ENCODE measurements at places on chromosomes 16 and 17. TPM values are rescaled to one million over a fixed set of nuclear protein-coding genes. Genes with fewer than 3 reads are reported as not detected.

The PRR11 gene
- 1.0 TPM for total RNA-seq

The EVPL gene
- total RNA-seq: not detected

The GSG1L gene
- total RNA-seq: not detected

The NPIPA5 gene
- total RNA-seq: 3.1 TPM

The ARL17A gene
- 1.5 TPM for total RNA-seq

The KAT2A gene
- total RNA-seq: 7.8 TPM

The PPM1E gene
- 0.50 TPM for total RNA-seq

The KRTAP2-2 gene
- not detected for total RNA-seq

The CCL2 gene
- total RNA-seq: 42.9 TPM

The KRTAP3-1 gene
- total RNA-seq: not detected

The OSGIN1 gene
- 6.6 TPM for total RNA-seq

The GNAO1 gene
- 0.26 TPM for total RNA-seq

The PRDM7 gene
- total RNA-seq: not detected

The SLC5A2 gene
- not detected for total RNA-seq

The CLDN7 gene
- total RNA-seq: 17.2 TPM

The BAIAP3 gene
- total RNA-seq: 0.26 TPM

The IKZF3 gene
- not detected for total RNA-seq

The C16orf96 gene
- total RNA-seq: under 0.01 TPM

The NT5M gene
- total RNA-seq: 1.2 TPM

The SNTB2 gene
- 39.5 TPM for total RNA-seq

The CES5A gene
- not detected for total RNA-seq

The ITGA2B gene
- total RNA-seq: 0.26 TPM

The CLEC18B gene
- 0.77 TPM for total RNA-seq

The PTX4 gene
- not detected for total RNA-seq

The DNAI2 gene
- not detected for total RNA-seq

The CLEC19A gene
- not detected for total RNA-seq

The DHX58 gene
- total RNA-seq: 18.3 TPM

The HOXB9 gene
- not detected for total RNA-seq

The CCDC40 gene
- total RNA-seq: 1.5 TPM

The C17orf67 gene
- total RNA-seq: 1.7 TPM

The IL34 gene
- total RNA-seq: 5.1 TPM

The CLDN6 gene
- not detected for total RNA-seq

The FSCN2 gene
- 1.5 TPM for total RNA-seq

The CRISPLD2 gene
- total RNA-seq: 37.0 TPM

The OR4D1 gene
- total RNA-seq: not detected

The C1QL1 gene
- 1.3 TPM for total RNA-seq

The MYH1 gene
- total RNA-seq: not detected

The KIFC3 gene
- 44.9 TPM for total RNA-seq

The ACSM5 gene
- total RNA-seq: not detected

The TMEM100 gene
- 2.6 TPM for total RNA-seq

The TCAP gene
- 0.26 TPM for total RNA-seq
